A549 treated with CORT108297 at 1 μM for 4 hours (cell line): ENCODE measurements at places on chromosomes 12 and 14. TPM values are rescaled to one million over a fixed set of nuclear protein-coding genes. Genes with fewer than 3 reads are reported as not detected.

Gene GPR65
- total RNA-seq, result not detected in 5 replicates

Gene AICDA
- total RNA-seq, result 0.05 to 0.13 TPM (median 0.11 TPM) in 4 of 5 replicates, not detected in the other

Gene ACOT6
- total RNA-seq, result not detected in 5 replicates

Gene ANKRD33
- 0.08 to 0.12 TPM in 2 of 5 replicates, not detected in the others for total RNA-seq

Gene INHBE
- total RNA-seq, result 0.08 to 0.16 TPM (median 0.10 TPM) in 4 of 5 replicates, not detected in the other

Gene GCH1
- total RNA-seq, result 2.8 to 4.7 TPM (median 3.5 TPM) in 5 replicates
